ENCODE measurements at places on chromosomes 3 and 15.
A peak's percentile ranks its signal among the peaks of the same experiment; 100 is the strongest.

DNA sequence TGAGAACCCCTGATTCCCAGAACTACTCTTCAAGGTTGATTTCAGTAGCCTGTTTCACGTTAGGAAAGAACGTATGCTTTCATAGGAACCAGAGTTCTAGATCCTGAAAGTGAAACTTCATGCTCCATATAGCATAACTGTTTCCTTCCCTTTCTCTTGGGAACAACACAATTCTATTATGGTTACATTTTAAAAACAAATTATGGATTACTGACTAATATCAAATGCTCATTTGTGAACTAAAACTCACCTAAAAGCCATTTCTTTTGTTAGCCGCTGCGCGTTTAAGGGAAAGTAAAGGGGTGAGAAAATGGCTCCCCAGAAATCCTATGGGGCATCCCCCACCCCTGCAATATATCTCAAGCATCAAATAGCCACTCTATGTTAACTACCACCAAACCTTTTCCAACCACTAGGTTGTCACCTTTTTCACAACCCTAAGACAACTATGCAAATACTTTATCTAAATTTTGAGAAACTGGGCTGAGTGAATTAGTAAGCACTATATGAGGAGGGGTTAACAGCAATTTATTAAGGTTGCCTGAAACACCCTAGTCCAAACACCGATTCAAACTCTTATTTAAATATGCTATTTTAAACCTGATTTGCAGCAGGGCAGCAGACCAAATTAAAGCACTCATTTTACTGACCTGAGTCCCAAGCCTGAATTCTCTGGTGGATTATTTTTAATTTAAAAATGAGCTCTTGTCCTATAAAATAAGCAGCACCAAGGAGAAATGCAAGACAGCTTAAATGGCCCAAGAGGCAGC, 2.4 kb downstream of the SIAH2 start:
- DNase-seq: no peak

DNA sequence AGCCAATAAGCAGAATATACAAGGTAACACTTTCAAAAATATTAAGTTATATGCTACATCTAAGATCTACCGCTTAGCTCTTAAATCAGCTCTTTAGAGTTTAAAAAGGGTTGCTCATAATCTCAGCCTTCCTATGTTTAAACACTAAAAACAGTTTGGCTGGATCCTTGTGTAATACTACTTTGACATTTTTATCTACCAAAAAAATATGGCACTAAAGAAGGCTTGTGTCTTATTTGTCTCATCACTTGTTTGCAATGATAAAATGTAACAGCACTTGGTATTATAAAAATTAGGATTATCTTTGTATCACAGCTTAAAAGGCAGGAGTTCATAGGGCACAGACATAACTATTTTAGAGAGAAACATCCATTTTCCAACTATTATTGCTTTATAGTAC, 9.8 kb downstream of the ANKRD28 start:
- DNase-seq: no peak

- DNase-seq: no peak
Observed at GRCh38 chr3:74845081-74845480, 230.6 kb upstream of the CNTN3 start.

DNA sequence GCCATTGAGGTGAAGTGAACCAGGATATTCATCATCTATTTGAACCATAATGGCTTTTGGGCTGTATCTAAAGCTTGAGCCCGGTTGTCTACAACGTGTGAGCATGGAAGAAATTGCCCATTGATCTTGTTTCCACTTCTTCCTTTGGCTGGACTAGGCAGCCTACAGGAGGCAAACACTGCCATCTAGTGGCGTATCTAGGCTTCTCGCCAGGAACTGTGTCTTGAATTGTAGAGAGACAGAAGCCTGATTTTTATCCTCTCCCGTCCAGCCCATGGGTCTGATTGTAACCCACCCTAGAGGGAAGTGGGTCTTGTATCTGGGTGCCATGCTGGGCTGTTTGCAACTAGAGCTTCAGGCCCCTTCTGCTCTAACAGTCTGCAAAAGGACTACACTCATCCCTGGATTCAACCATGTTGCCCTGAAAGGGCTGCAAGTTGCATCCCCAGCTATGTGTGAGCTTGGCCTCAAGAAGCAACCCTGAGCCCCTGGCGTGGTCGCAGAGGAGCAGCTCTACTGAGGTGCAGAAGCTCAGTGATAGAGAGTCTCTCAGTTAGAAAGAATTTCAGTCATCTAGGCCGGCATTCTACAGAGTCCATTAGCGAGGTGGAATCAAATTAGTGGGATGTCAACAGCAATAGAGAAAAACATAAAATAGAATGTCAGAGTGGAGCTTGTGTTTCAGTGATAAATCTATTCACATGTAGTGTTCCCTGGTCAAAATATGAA, 170.2 kb upstream of the UMPS start:
- peak; percentile 8 for DNase-seq

DNA sequence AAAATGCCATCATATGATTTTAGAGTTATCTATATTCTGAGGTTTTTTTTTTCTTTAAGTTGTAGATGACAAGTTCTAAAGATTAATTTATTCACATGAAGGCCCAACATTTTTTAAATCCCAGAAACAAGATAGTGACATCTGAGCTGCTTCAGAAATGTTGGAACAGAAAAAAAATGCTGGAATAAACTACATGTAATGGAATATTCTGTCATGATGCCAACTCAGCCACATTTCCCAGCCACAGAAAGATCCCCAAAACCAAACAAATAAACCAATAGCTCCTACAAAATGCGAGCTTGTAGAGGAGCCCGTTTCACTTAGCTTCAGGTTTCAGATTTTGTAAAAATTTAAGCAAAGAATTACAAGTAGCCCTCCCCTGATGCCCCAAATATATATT, 111.0 kb upstream of the MYO5C start:
- DNase-seq: no peak

GRCh38 chr15:60405399-60405798, 7.6 kb upstream of the ANXA2 start:
- DNase-seq: no peak

DNA sequence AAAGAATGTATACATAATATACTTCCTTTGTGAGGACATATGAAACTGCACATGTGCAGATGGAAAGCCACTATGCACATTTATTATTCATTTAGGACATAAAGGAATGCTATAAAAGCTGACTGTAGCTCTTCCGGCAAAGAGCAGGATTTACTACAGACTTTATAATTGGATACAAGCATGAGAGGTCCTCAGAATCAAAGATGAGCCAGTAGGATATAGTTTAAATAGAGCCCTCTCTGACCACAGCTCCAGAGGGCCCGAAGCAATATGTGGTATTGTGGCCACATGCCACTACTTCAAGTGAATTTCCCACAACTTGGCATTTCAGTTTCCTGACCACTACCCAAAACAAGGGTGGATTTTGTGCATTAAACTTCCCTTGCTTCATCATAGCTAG, 140.9 kb downstream of the ATP8B4 start:
- no peak for DNase-seq

DNA sequence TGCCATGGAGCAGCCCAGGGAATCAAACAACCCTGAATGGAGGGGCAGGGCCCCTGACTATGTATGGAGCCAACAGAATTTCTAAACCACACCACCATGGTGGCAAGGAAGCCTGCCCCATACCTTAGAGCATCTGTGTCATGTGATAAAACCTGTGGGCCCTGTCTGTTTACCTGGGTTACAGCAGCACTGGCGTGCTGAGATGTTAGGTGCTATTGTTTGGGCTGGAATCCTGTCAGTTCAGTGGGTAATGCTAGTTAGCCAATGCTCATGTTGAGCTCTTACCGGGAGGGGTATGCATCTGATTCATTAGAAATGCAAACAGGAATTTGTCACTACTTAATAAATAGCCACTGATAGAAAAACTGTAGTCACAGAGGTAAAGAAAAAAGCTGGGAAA, 63.5 kb upstream of the ETV5 start:
- DNase-seq: no peak

DNA sequence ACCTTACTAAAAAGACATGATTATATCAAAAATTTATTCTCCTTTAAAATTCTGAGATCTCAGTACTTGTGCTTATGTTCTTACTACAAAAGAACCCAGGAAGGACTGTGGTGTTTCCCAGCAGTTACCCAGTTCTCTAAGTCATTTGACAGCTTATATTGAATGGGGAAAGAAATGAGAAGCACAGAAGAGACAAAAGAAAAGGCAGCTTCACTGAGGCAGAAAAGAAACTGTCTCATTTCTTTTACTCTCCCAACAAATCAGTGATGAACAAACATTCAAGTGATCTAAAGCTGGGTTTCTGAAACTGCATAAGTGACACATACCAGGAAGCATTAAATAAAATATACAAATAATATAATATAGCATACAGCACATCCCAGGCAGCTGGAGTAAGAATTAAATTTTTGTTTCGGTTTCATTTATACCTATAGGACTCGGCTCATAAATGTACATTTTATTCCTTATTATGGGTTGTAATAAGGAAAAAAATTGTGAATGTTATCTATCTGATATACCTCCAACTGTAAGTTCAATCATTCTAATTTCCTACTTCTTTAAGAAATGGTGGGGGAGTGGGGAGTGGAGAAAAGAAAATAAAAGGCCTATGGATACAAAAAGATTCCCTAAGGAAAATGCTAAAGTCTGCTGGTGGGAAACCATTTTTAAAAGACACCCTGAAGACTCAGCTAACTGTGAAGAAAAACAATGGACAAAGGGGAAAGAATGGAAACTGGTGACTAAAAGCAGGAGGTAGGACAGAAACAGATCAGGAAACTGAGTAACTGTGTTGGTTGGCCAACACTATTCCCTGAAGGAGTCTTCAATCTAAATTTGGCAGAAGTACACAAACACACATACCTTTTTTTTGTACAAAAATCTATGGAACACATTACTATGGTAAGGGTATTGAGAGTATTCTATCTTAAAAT, 156.8 kb downstream of the TBC1D5 start:
- DNase-seq: no peak

DNA sequence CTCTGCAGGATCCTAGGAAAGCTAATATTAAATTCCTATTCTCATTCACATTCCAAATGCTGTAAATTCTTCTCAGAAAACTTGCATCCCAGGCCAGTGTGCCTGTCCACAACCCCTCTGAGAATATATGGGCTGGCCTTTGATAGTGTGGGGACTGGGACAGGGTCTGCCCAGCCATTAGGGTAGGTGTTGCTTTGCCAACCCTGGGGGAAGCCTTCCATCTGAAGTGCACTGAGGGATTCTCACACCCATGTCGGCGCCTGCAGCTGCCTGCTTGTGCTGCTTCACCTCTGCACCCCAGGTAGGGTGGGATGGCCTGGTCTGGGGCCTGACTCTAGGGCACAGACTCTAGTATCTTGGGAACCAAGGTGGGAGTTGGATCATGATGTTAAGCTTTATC, 15.2 kb upstream of the EXOG start:
- DNase-seq: no peak

DNA sequence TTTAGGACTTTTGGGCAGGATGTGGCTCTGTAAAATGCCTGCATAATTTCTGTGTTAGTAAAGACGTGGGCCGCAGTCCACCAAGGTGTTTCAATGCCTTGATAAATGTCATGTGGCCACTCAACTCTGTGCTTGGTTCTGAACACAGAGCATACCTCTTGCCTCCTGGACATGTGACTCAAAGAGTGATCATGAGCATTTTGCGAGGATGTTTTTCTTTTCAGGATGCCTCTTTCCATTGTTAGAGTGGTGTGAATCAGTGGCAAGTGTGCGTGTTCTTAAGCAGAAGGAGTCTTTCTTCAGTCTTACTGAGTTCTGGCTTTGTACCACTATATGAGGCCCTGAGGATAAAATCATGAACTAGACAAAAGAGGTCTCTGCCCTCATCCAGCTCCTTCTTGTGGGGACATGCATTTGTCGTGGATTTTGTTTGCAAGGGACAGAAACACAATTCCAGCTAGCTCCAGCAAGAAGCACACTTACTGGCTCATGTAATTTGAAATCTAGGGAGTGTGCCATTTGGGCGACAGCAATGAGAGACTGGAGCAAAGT, 363.4 kb downstream of the LRTM1 start:
- DNase-seq: no peak

DNA sequence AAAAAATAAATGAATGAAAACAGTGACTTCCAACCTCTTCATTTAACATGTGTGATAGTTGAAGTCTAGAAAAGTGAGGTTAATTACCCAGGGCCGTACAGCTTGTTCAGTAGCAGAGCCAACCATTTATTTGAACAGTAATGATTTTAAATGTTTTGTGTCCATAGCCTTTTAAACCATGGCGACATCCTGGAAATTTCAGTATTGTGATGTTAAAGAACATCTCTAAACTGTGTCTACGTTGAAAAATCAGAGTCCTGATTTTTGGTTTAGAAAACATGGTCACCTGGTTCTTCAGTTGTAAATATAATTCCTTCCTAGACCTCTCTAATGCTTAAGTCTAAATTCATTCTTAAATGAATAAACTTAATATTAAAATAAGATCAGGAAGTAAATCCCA, 14.2 kb downstream of the LPP start:
- DNase-seq: no peak

GRCh38 chr3:167032267-167032876, 347.7 kb downstream of the ZBBX start:
- DNase-seq: no peak

GRCh38 chr15:89327113-89327512, 7.5 kb downstream of the POLG start:
- DNase-seq: no peak

DNA sequence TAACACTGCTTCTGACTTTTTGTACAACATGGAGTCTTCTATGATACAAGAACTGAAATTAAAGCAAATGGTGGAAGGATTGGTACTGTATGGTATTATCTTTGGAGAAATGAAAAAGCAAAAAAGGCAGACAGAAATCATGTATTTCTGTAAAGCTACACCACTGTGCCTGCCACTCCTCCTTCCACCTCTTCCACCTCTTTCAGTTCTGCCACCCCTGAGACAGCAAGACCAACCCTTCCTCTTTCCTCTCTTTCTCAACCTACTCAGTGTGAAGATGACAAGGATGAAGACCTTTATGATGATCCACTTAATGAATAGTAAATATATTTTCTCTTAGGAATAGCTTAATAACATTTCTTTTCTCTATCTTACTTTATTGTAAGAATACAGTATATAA, 57.0 kb downstream of the CD200 start:
- no peak for DNase-seq

GRCh38 chr3:9248522-9249271, 749 bp downstream of the SRGAP3 start:
- DNase-seq: no peak

DNA sequence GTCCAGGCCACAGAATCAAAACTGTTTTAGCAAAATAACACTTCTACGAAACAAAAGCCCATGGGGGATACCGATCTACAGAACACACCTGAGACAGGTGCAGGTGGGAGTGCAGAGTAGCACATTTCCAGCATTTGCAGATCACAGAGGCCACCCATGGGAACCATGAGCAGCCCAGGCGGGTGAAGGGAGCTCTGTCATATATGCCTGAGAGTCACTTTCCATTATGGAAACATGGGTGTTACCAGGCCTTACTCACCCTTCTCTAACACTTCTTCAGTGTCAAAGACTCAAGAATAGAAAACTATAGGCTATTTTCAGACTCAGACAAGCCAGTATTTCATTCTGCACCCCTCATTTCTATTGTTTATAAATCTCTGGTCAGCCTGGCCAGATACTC, 3.5 kb downstream of the PLA1A start:
- no peak for DNase-seq

DNA sequence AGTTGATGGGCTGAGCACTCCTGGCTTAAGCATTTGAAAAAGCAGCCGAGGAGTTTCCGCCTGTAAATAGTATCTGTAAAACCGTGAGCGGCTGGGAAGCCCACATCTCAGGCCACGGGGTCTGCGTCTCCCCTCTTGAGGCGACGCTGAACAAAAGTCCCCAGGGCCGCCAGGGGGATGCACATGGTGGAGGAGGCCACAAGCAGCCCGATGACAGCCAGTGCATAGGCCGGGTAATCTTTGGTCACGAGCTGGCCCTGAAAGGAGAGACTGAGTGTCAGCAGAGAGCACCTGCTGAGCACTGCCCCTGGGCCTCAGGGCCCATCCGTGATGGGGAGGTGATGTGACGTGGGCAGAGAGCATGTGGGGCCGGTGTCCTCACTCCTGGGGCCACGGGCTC, 37.5 kb downstream of the SLC6A20 start:
- no peak for DNase-seq
